ENCODE measurements at places on chromosomes 6 and 20. TPM values are rescaled to one million over a fixed set of nuclear protein-coding genes. Genes with fewer than 3 reads are reported as not detected.

GRCh38 chr6:51049983-51050877 lies 231.6 kb downstream of the TFAP2B start:
- no peak for DNase-seq

DNA sequence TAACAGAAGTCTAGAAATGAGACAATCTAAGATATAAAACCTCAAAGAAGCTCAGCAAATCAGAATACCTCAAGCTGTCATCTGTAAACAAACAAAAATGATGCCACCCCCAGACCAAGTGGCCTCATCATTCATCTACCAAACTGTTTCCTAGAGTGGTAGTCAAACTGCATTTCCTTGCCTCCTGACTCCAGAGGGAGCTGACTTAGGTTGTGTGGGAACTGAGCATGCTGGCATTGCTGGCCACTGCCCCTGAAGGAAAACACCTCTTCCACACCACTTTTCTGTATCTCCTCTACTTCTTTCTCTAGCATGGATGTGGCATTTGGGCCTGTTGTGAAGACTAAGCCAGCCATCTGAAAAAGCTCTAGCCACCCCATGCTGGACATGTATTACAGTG lies 56.3 kb downstream of the ZHX3 start:
- DNase-seq = no peak

GRCh38 chr6:134435814-134436280 lies 117.9 kb upstream of the SGK1 start:
- no peak for DNase-seq

NR2E1 gene
- total RNA-seq = not detected
